ENCODE measurements at places on chromosomes 2 and 18.

DNA sequence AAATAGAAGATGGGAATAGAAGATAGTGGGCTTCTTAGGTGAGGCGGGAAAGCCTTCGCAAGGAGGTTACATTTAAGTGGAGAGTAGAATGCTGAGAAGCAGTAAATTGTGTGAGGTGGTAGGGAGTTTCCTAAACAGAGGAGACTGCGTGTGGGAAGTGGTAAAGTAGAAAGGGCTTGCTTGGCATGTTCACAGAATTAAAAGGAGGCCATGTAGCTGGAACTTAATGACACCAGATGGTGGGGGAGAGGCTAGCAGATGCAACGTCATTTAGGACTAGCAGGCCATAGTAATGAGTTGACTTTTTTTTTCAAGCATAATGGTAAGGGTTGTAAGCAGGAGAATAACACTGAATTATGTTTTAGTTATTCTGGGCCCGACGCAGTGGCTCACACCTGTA, 13.0 kb upstream of the RTN4 start:
- peak; percentile 89 for DNase-seq

DNA sequence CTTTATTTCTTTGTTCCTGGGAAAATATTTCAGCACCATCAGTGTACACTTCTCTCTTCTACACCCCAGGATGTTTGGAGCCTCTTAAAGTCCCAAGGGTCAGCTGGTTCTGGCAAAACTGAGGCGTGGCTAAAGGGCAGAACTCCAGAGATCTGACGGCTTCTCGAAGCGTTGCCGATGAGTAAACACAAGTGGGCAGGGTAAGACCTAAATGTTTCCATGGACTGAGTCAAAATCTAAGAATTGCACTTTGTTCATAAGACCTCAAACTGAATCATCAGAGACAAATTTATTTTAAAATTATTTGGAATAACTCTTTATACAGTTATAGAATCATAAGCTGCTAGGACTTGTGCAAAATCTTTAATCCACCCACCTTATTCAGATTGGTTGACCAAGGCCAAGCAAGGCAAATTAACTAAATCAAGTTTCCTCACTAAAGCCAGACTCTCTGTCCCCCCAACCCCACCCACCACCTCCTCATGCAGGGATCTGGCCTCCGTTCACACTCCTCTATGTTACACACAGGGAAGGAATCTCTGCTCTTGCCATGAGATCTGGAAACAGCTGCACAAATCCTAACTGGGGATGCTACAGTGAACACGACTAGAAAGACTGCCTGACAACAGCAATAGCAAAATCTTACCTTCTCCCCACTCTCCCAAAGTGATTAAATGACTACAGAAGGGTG, 342.6 kb upstream of the KLHL29 start:
- no peak for DNase-seq

GRCh38 chr2:235745597-235745996, 251.8 kb downstream of the AGAP1 start:
- no peak for DNase-seq

GRCh38 chr18:5554629-5555028, 10.8 kb upstream of the EPB41L3 start:
- no peak for DNase-seq

DNA sequence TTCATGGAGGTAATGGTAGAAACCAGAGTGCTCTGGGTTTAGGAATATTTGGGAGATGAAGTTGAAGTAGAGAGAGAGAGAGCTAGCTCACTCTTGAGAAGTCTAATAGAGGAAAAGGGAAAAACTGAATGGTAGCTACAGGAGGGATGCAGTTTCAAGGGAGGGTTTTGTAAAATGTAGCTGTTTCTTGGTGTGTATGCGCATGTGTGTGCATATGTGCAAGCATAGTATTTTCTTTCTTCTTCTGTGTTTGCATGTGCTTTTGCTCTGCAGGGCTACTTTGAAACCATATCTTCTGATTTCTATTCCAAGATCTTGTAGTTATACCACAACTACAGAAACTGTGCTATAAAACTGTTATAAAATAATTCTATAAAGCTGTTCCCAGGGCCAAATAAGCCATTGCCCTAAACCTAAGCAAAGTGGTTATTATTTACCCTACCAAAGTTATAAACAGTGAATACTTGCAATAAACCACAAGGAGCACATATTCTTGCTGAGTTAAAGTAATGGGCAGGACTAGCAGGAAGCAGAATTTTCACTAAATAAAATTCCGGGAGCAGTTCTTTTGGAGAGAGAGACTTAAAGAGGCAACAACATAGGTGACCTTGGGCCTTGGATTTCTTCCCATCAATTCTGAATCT, 145.3 kb upstream of the ZNF521 start:
- no peak for DNase-seq

DNA sequence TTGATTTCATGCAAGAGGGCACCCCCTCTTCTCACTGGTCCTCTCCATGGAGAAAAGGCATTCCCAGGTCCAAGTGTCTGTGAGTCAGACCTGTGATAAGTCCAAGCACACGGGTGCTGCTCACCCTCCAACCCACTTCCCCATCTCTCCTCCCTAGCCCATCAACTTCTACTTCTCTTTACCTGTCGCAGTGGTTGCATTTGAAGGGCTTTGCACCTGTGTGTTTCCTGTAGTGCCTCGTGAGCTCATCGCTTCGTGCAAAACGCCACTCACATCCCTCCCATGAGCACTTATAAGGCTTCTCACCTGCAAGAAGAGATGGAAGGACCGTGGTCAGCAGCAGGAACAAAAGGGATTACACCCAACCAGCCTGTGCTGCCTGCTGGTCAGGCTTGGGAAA, 77.5 kb downstream of the KLF7 start:
- no peak for DNase-seq

DNA sequence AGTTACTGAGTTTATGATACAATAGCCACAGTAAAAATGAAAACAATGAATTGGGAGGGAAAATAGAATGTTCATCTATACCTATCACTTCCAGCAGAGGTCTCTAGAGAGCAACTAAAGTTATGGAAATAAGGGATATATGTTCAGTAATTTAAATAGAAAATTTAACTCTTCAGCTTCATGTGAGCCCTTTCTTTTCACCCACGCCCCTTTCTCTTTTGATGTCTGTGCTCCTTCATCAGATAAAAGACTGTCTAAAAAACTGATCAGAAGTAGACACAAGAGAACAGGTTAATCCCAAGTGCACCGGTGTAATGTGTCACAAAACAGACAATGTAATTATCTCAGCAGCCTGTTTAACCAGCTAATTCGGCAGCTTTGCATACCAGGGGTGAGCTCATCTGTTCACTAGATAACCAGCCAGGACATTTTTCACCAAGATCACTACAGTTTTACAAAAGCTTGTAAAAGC, 238.5 kb upstream of the ERBB4 start:
- peak; percentile 19 for DNase-seq

DNA sequence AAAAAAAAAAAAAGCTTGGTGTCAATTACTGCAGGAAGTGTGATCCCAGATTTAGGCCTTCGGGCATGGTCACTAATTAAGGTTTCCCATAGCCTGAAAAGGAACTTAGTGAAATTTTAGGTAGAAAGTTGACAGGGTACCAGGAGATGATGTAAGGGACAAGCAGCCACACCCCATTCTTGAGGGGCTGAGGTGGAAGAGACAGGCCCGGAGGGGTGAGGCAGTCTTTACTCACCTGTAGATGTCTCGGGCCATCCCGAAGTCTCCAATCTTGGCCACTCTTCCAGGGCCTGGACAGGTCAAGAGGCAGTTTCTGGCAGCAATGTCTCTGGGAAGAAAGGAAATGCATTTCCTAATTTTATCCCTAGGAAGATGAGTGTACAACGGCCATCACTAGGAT, 94.3 kb downstream of the CLIP4 start:
- no peak for DNase-seq

DNA sequence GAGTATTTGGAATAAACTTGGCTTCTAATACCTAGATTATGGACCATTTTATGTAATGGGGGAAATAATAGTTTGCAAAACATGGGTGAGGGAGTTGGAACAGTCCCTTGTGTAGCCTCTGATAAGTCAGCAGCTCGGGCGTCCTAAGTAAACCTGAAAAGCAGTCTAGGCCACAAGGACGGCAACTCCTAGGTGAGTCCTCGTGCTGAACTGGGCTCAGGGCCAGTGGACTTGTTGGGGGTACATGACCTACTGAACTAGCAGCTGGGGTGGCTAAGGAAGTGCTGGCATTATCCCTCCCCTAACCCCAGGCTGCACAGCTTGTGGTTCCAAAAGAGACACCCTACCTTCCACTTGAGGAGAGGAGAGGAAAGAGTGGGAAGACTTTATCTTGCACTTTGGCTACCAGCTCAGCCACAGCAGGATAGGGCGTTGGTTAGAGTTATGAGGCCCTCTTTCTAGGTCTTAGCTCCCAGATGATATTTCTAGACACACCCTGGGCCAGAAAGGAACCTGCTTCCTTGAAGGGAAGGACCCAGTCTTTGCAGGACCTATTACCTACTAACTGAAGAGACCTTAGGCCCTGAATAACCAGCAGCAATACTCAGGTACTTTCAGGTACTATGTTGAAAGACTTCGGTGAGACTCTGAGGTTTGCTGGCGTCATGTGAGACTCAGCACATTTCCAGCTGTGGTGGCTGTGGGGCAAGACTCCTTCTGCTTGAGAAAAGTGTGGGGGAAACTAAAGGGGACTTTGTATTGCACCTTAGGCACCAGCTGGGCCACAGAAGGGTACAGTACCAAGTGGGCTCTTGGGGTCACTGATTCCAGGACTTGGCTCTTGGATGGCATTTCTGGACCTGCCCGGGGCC, 71.0 kb downstream of the AQP4 start:
- no peak for DNase-seq

DNA sequence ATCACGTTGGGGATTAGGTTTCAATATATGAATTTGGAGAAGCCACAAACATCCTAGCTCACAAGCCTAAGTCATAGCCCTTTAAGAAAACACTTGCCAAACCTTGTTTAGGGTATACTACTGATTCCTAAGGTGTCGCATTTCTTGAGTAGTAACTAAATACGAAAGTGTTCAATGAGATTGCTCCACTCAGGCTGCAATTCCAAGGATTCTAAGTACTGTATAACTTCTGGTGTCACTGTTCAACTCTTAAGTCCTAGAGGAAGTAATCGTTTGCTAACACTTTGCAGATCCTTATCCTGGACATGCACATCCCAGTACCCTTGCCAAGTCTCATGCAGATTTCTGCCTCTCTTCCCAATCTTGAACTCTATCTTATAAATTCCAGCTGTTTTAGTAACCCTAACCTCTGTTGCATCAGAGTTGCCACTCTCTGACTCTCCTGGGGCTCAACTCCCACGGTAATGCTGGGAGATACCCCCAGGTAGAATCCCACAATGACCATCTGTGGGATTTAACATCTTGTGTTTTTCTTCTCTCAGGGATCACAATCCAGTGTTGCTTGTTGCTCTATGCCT, 122.4 kb downstream of the HIBCH start:
- no peak for DNase-seq

- DNase-seq: no peak
These were observed 55.7 kb downstream of the DNMT3A start for GRCh38 chr2:25286025-25286400.

DNA sequence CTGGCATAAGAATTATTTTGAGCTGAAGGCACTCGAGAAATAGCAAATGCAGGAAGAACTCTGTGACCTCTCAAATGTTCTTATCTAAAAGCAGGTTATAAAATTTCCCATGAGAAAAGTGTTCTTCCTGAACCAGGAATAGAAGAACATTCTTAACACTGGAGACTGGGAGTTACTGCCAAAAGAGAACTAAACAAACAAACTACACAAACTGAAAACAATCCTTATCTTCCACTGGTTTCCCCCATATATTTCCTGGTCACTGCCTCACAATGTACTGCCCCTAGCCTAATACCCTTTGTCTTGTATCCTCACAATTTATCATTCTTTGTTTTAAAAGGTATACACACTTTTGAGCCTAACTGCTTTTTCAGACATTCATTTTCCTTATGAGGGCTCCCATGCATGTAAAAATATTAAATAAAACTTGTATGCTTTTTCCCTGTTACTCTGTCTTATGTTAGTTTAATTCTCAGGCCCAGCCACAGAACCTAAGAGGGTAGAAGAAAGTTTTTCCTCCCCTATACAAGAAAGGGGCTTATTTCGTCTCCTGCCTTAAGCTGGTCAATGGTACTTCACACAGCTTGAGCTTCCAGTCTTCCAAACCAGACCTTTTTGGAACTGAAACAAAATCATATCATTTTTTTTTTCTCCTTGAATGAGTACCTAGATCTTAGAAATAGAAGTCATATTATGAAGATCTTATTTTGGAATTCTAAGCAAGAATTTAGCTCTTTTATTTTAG, 110.6 kb downstream of the MSTN start:
- no peak for DNase-seq

- DNase-seq: no peak
These were observed 70.3 kb upstream of the CWC22 start for GRCh38 chr2:180077295-180077906.

DNA sequence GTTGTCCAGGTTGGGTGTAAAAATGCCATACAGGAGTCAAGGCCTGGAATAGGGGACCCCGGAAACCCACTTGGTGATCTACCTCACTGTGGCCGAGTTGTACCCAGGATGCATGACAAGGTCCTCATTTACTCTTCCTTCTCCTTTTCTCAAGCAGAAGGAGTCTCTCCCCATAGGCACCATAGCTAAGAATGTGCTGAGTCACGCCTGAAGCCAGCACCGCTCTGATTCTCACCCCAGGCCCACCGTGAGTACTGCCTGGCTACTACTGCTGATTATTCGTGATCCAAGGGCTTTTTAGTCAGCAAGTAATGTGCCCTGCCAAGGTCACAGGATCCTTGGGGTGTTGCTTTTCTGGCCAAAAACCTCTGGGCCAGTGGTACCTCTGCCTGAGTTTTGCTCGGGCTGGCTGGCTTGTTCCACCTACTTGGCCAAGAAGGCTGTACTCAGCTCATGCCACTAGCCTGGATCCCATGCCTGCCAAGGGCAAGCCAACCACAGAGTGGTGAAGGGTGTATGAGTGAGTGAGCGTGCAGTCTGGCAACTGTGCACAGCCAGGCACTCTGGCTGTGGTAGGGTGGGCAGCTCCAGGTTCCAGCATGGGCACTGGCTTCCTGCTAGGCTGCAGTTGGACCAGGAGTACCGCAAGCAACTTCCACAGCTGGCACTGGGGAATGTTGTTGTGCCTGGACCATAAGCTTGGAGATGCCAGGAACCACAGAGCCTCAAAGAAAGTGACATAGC, 650.1 kb upstream of the VRK2 start:
- no peak for DNase-seq

GRCh38 chr18:26190506-26190905, 35.7 kb upstream of the TAF4B start:
- no peak for DNase-seq
